ENCODE measurements at places on chromosomes 6 and 20. TPM values are rescaled to one million over a fixed set of nuclear protein-coding genes. Genes with fewer than 3 reads are reported as not detected.

DNA sequence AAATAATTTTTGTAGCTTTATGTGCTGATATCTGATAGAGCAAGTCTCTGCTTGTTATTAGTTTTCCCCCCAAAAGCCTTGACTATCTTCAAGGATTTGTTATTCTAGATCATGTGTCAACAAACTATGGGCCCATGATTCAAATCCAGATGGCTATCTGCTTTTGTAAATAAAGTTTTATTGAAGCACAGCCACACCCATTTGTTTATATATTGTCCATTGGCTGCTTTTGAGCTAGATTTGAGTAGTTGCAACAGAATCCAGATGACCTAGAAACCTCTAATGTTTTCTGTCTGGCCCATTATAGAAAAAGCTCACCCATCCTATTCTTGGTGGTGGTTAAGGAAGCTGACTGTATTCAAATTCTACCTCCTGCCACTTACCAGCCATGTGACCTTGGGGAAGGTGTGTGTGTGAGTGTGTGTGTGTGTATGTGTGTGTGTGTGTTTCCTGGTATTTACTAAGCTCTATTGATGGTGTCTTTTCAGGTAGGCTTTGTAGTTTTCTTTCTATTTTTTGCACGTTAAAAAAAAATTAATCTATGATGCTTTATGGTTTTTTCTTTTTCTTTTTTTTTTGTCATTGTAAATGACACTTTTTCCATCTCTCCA, 1.3 kb upstream of the GTSF1L start:
- DNase-seq = no peak

GRCh38 chr6:64712606-64713005, 994.4 kb downstream of the EYS start:
- no peak for DNase-seq

DNA sequence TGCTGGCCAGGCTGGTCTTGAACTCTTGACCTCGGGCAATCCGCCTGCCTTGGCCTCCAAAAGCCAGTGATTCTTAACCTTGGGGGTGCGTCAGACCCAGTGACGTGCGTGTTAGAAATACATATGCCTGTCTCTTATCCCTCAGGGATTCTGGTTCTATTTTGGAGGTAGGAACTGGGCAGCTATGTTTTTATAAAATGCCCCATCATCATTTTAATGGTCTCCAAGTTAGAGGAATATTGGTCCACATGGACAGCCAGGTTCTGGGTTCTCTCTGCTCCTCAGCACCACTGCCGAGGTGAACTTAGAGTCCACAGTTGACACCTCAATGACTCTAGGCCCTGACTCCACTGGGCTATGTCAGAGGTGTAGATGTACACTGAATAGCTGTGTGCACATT, 352.7 kb downstream of the SMOC2 start:
- DNase-seq = no peak

DNA sequence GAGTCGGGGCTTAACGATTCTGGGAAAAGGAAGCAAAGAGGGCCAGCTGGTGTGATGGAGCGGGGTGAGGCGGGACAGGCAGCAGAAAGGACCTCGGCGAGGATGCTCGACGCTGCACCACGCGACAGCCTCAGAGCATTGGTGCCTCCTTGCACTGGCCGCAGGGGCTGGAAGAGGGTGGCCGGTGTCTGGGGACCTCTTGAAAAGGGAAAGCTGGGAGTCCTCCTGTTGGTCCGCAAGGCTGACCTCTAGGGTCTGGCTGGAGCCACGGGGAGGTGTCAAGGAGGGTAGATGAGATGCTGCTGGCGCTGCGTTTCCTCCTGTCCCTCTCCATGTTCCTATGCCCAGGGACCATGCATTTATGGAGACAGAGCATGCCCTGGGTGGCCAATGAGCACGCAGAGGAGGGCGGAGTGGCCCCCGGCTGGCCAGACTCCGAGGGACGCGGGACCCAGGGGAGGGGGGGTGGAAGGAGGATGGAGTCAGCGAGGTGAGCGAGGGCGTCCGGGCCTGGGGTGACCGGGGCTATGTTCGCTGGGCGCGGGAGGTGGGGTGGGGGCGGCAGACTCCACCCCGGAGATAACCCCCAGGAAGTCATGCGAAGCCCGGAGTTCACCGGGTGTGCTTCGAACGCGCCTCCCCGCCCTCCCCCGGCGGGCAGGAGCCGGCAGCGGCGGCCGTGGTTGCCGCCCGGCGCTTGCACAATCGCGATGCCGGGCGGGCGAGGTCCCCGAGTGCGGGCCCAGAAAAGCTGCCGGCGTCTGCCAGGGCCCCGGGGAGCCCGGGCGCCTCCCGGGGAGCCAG, at the start of gene CYP24A1:
Gene CYP24A1 (minus strand): TSS at position 334 of the 804 bp plus-strand sequence. CDS start 407 bp downstream, outside the sequence.
- no peak for DNase-seq

- DNase-seq = no peak
Measured at GRCh38 chr20:13256606-13257005, 35.5 kb downstream of the ISM1 start.

DNA sequence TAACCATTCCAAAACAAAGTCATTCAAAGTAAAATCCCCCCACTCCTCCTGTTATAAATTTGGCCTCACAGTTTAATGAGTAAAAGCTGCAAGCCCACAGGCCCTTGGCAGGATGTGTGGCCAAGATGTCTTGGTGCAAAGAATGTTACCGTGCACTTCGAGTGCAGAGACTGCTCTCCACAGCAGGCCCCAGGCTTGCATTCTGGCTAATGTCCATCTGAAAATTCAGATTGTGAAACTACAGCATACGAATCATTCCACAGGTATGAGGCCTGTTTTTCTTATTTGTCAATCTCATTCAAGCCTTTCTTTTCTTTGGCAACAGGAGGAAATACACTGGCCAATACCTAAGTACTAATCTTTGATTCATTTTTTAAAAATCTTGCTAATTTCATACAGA, 7.1 kb downstream of the RPS6KA2 start:
- no peak for DNase-seq

PAQR8 gene
- 6.8 TPM for total RNA-seq

GRCh38 chr6:56552187-56553130, 90.2 kb downstream of the DST start:
- DNase-seq = no peak

HCRTR2 gene
- total RNA-seq = not detected

GRCh38 chr6:169035385-169036240, 218.0 kb downstream of the THBS2 start:
- DNase-seq = no peak

NOTCH4 gene
- total RNA-seq = 0.48 TPM

TMEM242 gene
- 11.9 TPM for total RNA-seq

MYLK2 gene
- total RNA-seq = 0.51 TPM

- DNase-seq = no peak
Measured at GRCh38 chr6:143545976-143546547, 34.5 kb upstream of the FUCA2 start.

DNA sequence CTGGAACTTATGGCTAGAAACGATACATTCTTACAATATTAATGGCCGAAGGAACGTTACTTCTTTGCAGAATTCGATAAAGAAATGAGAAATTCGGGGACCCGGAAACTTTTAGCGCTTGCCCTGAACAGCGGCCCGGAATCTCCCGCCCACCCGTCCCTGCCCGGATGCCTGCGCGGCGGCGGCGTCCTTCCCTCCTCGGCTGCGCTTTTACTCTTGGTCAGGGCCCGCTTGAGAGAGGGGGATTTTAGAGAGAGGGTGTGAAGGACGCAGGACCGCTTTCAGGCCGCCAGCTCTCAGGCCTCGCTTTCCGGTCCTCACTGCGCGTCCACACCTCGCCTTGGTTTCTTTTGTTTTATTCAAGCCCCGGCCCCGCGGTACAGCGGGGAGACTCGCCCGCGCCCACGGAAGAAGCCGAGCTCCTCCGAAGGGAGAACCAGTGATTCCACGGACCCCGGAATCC, 243.7 kb downstream of the ARID1B start:
- DNase-seq = no peak

DNA sequence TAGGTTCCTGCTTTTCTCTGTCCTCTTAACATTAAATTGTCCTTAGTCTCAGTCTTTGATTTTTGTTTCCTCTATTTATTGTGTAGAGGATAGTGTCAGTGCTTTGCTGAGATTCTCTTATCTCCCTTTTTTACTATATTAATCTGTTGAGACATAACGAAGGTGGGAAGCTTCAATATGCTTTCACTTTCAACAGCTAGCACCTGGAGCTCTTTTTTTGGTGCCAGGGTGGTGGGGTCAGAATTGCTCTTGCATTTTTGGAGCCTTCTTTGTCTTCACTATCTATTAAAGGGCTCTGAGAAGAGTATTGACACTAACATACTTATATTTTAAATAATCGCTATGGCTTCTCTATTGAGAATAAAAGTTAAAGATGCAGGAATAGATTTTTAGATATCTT, 97.1 kb upstream of the EPHA7 start:
- DNase-seq = no peak

- DNase-seq = no peak
Measured at GRCh38 chr20:41717483-41717882, 99.3 kb upstream of the CHD6 start.

SYCP2 gene
- total RNA-seq = 4.6 TPM

DNA sequence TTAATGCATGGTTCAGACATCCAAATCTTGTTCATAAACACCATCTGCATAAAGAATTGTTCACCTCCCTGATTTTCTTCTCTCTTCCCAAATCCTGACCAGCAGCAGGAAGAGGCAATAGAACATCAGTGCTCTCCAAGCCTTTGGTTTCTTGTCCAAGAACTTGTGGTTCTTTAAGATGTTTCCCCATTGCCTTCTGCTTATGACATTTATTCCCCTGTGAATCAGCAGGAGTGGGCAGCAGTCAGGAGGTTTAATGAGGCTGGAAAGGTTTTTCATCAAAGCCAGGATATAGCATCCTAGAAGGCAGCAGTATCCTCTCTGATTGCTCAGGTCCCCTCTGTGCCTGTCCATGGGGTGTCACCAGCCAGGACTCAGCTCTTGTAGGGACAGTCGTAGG, 5.3 kb downstream of the HDDC2 start:
- DNase-seq = no peak

GRCh38 chr20:56372850-56373249, 14.1 kb downstream of the FAM210B start:
- no peak for DNase-seq

GRCh38 chr6:134230940-134231339, 87.0 kb downstream of the SGK1 start:
- DNase-seq = no peak

DNA sequence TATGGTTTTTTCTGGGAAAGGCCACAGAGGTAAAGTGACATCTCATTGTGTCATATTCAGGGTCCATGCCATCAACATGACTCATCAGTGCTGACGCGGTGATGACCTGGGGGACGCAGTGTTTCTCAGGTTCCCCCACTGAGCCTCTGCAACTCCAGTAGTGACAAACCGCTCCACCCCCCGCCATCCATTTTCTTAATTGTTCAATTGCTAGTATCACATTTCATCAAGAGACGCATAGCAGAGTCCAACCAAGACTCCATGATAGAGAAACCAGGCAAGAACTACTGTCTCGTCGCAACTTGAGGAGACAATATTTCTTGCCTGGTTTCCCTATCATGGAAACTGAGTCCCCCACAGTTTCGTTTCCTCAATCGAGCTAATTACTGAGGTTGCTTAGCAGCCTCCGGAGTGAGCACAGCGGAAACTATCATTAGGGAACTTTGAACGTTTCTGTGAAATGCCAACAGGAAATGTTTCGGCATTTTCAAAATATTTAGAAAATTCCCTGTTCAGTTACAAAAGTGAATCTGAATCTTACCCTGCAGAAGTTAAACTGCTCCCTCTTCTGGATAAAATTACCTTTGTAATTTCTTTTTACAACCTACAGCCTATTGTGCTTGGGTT, 12.2 kb upstream of the SERPINB1 start:
- DNase-seq = no peak

LAMA2 gene
- total RNA-seq = 0.05 TPM

DNA sequence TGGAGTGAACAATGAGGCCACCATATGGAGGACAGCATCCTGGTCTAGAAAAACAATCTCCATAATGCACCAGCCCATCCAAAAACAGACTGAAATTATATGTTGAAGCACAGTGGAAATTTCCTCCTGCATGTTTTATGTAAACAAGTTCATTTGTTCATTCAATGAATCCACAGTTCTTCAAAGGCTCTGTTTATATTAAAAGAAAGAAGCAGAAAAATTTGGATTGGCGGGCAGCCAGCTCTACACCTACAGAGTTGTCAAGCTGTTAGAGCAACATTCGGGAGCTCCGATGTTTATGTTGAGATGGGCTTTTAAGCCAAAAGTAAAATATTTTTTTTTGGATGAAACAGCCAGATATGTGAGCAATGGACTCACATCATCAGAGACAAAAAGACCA, 395.3 kb upstream of the SULF2 start:
- DNase-seq = no peak

DNA sequence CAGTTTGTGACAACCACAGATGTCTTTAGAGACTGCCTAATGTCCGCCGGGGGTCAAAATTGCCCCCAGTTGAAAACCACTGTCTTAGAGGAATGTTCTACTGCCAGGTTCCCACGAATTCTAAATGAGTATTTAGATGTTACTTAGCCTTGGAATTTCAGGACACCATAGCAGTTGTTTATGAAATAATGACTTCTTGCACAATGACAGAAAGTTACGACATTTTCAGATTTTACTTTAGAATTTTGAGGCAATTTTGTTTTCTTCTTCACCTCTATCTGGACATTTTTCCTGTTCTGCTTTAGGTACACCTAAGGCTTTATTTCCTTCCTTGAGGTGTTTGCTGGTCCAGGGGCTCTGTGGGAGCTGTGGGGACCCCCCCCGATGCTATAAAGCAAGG, 83.4 kb downstream of the CCDC170 start:
- no peak for DNase-seq

TNXB gene
- 4.3 TPM for total RNA-seq

TUBB gene
- total RNA-seq = 1,128 TPM

DNA sequence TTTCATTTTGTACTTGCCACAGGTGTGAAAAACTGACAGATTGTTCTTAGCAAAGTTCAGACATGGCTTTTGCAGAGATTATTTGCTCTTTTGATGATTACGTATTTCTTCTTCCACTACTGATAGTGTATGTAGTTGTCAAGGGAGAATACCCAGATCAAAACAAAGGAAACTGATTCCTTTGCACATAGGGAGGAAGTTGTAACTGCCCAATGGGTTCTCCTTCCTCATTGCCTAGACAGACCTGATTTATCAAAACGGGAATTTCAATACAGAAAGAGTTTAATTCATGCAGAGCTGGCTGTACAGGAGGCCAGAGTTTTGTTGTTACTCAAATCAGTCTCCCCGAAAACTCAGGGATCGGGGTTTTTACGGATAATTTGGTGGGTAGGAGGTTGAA, 214.7 kb downstream of the BCAS1 start:
- DNase-seq = no peak

TP53INP2 gene
- total RNA-seq = 4.8 TPM

GRCh38 chr6:15952231-15953151, 176.4 kb upstream of the MYLIP start:
- no peak for DNase-seq

LINC00237 gene
- total RNA-seq = not detected

GRCh38 chr6:8839626-8840025, 404.3 kb upstream of the SLC35B3 start:
- DNase-seq = no peak

CASS4 gene
- 4.6 TPM for total RNA-seq

TGM6 gene
- not detected for total RNA-seq

GRCh38 chr6:129875610-129876520, 14.8 kb upstream of the TMEM244 start:
- DNase-seq = no peak

- no peak for DNase-seq
Measured at GRCh38 chr6:3301506-3301905, 42.8 kb downstream of the PSMG4 start.

TFAP2D gene
- not detected for total RNA-seq

- DNase-seq = no peak
Measured at GRCh38 chr6:19812512-19813119, 24.6 kb upstream of the ID4 start.

All from activated T-helper 2 cell treated with anti-CD3 and anti-CD28 coated beads, Interferon-gamma antibody, Interleukin-2, Interleukin-4, amounts not matched to agents 10 μg/mL and 5 μg/mL and 100 μg/mL, durations not matched to agents 14 hours and 24 hours and 36 hours (primary cell).